GM19239 (cell line): ENCODE measurements at places on chromosomes 4 and X.

DNA sequence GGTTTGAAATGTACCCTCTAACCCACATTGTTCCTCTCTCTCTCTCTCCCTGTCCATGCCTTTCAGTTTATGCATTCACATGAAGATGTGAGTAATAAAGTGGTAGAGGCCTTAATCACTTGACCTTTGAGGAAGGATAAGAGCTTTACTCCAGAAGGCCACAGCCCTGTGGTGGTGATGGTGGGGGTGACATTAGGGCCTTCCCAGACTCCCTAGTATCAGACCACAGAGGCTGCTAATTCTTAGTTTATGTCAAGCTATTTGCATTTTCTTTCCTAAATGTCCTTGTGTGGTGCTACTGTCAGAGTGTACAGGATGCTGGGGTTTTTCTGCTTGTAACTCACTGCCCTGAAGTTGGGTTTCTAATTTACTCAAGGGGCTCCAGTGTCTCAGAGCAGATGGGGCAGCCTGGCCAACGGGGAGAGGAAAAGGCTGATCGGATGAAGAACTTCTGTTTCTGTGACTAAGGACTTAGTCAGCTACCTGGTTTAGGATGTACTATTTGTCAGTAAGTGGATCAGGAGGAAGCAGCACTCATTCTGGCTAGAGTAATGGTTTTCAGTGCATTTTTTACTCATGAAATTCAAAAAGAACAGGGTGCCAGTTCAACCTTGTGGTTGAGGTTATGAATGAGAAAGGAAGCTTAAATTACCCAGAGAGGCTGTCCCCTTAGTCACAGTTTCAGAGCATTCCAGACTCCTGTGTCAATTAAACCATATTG, 509.6 kb upstream of the DIPK2B start:
- peak; percentile 0 for DNase-seq

DNA sequence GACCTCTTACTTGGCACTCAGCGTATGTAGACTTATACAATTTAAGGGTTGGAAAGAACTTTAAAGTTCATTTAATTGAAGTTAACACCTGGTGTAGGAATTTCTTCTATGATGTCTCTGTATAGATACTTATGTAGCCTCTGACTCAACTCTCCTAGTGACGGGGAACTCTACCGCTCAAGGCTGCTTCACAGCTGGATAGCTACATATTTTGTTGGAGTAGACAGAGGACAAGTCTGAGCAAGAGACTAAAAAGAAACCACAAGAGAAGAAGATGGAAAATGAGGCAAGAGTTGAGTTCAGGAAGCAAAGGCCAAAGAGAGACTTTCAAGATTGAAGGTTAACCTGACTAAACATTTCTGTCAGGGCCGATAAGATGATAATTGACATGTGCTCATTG, 52.6 kb downstream of the GPR50 start:
- DNase-seq: no peak

DNA sequence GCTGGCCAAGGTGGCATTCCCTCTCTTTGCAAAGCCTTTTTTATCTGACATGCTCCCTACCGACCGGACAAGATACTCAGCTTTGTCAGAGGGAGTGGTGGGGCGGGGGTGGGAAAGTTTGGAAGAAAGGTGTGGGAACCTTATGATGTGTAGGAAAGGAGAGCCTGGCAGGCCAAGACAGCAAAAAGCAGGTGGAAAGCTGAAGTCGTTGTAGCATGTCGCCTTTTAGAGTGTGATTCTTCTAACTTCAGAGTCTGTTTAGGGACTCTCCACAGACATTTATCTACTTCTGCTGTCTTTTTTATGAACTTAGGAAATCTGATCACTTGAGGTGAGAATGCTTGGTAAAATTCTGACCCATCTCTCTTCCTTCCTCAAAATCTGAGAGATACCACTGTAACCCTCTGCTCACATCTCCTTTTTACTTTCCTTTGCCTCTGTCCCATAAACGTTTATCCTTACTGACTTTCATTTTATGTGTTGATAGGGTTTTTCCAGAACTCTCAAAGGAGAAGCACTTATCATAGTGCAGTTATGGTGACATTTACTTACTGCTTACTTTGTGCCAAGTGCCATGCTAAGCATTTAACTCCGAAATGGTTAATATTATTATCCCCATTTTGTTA, 8.2 kb upstream of the RUFY3 start:
- no peak for DNase-seq

GRCh38 chr4:7059662-7060061, 8.2 kb downstream of the GRPEL1 start:
- DNase-seq: no peak

- no peak for DNase-seq
These were observed 7.0 kb downstream of the FHIP1A start for GRCh38 chr4:151415978-151416377.

DNA sequence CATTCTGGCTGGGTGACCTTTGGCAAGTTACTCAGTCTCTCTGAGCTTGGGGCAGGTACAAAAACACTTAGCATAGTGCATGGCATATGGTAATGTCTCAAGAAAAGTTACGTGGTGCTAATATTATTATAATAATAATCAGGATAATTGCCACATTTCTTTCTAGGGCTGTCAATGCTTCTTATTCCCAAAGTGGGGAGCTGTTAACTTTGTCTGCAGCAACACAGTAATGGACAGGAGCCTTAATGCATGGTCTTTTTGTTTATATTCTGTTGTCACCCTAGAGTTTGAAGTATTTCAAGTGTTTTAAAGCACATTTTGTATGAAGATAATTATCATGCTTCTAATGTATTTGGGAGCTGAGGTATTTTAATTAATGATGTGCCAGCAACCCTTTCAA, 121.8 kb downstream of the FHIP1A start:
- no peak for DNase-seq

GRCh38 chrX:14073556-14073955, 43.9 kb upstream of the GEMIN8 start:
- no peak for DNase-seq

- no peak for DNase-seq
These were observed 12.8 kb upstream of the NAT8L start for GRCh38 chr4:2046031-2046961.
